Muscle of back (tissue), 13 donors: ENCODE measurements at places on chromosomes 12 and 14.

DNA sequence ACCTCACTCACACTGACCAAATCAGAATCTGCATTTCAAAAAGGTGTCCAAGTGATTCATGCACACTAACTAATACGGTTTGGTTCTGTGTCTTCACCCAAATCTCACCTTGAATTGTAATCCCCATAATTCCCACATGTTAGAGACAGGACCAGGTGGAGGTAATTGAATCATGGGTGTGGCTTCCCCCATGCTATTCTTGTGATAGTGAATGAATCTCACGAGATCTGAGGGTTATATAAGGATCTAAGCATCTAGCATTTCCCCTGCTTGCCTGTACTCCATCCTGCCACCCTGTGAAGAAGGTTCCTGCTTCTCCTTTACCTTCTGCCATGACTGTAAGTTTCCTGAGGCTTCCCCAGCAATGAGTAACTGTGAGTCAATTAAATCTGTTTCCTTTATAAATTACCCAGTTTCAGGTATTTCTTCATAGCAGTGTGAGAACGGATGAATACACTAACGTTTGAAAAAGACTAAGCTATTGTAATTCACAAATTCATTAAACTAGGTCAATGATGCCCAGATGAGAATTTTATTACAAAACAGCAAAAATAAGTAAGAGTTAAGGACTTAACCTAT, 759.1 kb downstream of the GALC start:
- no peak for DNase-seq

GRCh38 chr12:99960311-99960710, 24.4 kb downstream of the ANKS1B start:
- DNase-seq: peak; percentile 39

- DNase-seq: no peak
Measured at GRCh38 chr12:6222078-6222654, 22.0 kb downstream of the CD9 start.

GRCh38 chr12:108856428-108857157, 790 bp downstream of the SSH1 start:
- DNase-seq: no peak

DNA sequence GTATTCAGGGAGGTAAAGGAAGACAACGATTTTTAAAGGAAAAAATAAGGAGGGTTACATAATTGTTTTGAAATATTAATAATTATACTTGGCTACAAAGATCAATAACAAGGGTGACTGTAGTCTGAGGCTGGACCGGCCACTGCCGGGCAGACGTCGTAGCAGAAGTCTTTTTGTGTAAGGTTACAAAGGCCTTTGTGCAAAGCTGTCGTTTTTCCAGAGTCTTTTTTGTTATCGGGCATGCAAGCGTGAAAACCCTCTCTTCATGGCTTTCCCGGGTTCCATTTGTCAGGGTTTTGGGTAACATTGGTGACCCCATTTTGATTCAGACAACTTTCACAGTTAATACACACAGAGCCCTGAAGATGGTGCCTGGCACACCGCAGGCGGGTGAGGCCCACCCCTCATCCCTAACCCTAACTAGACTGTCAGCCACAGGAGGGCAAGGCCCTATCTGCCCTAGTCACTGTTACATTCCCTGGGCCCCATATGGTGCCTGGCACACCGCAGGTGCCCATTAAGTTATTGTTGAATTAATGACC, 31.3 kb downstream of the RILPL1 start:
- no peak for DNase-seq

- no peak for DNase-seq
Measured at GRCh38 chr12:131785763-131786330, 42.3 kb upstream of the MMP17 start.

GRCh38 chr12:54355104-54355815, 9.0 kb downstream of the GPR84 start:
- DNase-seq: no peak

- DNase-seq: no peak
Measured at GRCh38 chr14:75589931-75590330, 11.5 kb downstream of the FLVCR2 start.

- DNase-seq: peak; percentile 88
Measured at GRCh38 chr12:124422570-124423523, 128.0 kb downstream of the RFLNA start.

GRCh38 chr12:559906-560455, 100.2 kb downstream of the B4GALNT3 start:
- no peak for DNase-seq

DNA sequence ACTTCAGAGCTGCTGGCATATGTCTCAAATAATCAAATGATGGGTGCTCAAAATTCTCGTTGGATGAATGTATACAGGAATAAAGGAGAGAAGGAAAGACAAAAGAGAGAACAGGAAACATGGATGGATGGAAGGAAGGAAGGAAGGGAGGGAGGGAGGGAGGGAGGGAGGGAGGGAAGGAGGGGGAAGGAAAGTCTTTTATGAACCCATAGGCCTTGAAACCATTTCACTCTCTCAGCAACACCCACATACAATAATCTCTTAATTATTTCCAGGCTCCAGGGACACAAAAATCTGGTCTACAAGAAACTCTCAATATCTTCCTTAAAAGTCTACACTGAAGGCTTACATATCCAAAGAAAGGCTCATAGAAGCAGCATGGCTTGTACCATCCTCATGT, 363.4 kb upstream of the TMPO start:
- DNase-seq: no peak

GRCh38 chr12:106632797-106633450, 50.1 kb downstream of the RFX4 start:
- DNase-seq: no peak

- no peak for DNase-seq
Measured at GRCh38 chr12:72236071-72236705, 36.0 kb upstream of the TRHDE start.

DNA sequence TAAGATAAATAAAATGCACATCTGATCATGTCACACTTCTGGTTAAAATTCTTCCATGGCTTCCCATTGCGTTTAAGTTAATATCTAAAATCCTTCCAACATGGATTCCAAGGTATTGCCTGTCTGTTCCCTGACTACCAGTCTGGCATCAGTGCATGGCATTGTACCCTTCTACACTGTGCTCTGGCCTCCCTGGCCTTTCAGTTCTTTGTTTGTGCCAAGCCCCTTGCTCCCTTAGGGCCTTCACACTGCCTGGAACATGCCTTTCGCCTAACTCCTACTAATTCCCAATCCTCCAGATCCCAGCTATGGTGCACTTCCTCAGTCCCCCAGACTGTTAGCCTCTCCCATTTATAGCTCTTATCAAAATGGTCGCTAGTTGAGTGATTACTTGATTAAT, 6.3 kb downstream of the CIPC start:
- no peak for DNase-seq

DNA sequence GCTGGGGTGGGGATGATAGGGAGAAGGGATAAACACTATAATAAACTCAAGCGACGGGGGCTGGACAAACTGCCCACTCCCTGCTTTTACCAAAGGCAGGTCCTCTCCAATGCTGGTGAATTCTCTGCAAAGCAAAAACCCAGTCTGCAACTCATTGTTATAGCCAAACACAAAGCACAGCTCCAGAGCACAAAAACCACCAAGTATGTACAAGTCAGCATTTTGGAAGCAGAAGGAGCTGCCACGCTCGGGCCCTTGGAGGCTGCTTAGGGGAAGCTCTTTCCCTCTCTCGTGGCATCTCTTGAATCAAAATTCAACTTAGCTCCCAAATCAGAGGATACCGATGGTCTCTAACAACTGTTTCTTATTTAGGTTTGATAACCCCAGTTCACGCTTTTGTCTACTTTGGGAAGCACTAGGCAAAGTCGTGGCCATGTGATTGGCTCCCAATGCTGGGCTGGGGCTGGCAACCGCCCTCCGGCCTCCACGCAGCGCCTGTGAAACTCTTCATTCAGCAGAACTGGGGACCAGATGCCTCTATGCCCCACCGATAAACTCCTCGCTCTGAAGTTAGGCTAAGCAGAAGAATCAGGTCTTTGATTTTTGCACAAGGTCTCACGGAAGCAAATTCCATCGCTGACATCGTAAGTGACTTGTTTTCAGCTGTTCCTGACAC, 158.5 kb upstream of the FOXN3 start:
- no peak for DNase-seq

- DNase-seq: no peak
Measured at GRCh38 chr12:72499244-72499643, 227.1 kb downstream of the TRHDE start.

GRCh38 chr12:62693376-62694050, 226.9 kb downstream of the MON2 start:
- peak; percentile 63 for DNase-seq

DNA sequence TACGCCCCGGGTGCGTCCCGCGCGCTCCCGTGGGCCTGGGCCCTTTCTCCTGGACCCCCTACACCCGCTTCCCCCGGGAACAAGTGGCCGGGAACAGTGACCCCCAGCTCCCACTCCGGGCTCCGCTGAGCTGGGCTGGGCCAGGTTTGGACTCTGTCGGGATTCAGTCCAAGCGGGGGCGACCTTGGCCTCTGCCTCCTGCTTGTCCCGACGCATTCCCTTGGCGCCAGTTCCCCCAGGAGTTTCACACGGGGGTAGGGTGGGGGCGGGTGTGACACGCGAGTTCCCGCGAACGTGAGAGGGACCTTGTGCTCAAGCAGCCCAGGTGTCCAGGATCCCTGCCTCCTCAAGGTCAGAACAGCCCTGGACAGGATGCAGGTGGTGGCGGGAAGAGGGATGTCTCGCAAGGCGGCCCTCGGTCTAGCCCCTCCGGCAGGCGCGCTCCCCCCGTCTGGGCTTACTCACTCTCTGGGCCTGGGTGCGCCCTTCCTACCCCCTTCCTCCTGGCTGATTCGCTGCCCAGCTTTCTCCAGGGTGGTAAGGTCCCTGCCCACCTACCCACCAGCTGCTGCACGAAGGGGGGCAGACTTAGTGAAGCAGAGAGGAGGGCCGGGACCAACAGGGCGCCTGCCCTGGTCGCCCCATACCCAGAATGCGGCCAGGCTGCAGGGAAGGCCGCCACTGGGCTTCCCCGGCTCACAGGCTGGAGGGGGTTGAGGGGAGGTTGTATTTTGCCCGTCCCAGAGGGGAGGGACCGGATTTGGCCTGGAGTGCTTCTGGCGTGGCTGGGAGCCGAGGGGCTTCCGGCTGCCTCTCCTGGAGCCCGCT, 862 bp downstream of the CRIP2 start:
- no peak for DNase-seq

GRCh38 chr12:75419841-75420240, 29.0 kb downstream of the GLIPR1L2 start:
- DNase-seq: peak; percentile 18

DNA sequence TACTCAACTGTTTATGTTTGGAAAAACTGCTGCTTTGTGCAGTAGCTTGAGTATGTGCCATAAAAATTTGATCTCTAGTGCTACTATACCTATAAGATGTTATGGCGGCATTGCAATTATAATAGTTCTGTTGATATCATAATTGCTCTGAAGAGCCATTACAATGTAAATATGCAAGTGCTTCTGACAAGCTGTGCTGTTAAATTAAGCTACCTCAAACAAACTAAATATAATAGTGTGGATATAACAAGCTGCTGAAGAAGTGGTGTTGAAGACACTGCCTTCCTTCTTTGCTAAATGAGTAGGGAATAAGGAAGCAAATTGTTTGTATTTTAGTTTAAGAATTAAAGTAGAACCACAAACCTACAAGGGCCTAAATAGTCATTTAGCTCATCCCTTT, 301.0 kb upstream of the MIS18BP1 start:
- DNase-seq: no peak

- no peak for DNase-seq
Measured at GRCh38 chr12:52461693-52462092, 9.7 kb upstream of the KRT6B start.

- peak; percentile 39 for DNase-seq
Measured at GRCh38 chr12:83613586-83614110, 926.9 kb downstream of the TMTC2 start.

- no peak for DNase-seq
Measured at GRCh38 chr12:38120438-38120837, 196.1 kb upstream of the ALG10B start.

DNA sequence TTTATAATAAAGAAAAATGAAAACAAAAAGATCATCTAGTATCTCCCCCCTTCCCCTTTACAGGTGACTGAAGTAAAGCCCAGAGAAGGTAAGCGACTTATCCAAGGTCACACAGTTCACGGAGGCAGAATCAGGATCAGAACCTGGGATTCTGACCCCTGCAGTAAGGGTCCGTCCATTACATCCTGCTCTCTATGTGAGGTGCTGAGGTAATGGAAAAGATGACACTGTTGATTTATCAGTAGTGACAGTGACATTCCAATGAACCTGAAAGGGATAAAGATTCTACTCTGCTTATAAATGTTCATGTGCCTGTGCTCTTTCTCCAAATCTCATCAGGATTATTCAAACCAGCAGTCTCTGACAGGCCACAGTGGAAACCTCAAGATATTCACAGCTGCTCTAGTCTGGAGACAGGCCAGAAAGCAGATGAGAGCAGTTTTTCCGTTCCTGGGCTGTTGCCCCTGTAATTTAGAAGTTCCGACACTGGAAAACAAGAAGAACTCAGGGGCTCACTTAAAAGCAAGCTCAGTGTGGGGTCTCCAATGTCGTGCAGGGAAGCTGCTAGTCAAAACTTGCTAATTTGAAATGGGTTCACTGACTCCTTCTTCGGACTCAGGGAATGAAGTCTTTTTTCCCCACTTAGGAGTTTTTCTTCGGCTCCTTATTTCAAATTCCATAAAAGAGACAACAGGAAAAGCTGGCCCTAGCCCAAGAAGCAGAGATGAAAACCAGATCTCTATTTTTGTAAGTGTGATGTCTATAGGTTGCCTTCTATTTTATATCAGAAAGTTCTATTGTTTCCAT, 131.8 kb upstream of the EEA1 start:
- peak; percentile 96 for DNase-seq

DNA sequence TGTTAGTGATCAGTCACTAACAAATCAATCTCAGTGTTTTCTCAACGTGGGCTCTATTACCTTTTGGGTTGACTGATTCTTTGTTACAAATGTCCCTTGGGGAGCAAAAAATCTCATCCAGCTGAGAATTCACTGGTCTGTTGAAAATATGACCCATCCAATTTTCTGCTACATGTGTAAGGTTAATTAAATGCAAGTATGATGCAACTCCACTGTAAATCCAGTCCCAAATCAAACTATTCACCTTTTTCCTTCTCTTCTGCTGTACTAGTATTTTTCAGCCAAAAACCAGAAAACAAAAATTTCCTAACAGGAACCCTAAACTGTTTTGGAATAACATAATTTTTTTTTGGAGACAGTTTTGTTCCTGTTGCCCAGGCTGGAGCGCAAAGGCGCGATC, 2.2 kb downstream of the ERH start:
- DNase-seq: no peak

DNA sequence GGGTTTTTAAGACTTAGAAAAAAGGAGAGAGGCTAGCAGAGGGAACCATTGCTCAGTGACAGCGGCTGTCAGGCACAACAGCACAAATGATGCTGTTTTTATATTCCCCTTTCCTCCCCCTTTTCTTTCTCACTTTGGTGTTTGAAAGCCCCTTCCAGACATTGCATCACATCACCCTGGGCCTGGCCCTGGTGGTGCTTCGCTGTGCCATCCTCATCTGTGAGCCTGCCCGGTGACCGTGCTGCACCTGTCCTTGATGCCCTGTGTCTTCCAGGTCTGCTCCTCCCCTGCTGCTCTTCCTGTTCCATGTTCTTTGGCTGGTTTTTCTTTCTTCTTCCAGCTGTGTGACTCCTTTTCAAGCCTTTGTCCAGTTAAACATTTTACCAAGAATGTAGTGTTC, 24.8 kb downstream of the KLC1 start:
- no peak for DNase-seq
